SW 1271 (cell line): ENCODE measurements at places on chromosomes 4 and X.

- DNase-seq: no peak
These were observed 3.8 kb upstream of the CENPC start for GRCh38 chr4:67549123-67549522.

DNA sequence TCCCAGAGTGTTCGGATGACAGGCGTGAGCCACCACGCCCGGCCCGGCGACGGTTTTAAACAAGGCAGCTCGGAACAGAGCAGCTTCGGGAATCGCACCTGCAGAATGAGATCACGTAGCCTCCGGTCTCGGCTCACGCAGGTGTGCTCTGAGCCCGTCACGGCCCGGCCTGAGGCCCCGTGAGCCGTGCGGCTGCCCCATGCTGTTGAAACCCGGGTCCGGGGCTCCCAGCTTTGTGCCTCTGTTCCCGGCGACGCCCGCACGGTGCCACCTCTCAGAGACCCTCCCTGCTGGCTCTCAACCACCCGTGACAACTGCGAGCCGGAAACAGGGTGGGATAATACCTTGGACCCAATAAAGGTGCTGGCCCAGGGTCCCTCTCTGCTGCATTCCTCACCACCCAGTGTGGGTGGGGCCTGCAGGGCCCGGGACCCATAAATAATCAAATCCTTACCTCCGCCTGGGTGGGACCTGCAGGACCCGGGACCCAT lies 13.4 kb upstream of the PLCXD1 start:
- DNase-seq: no peak

GRCh38 chrX:14616836-14617235 lies 87.5 kb downstream of the GLRA2 start:
- DNase-seq: no peak

DNA sequence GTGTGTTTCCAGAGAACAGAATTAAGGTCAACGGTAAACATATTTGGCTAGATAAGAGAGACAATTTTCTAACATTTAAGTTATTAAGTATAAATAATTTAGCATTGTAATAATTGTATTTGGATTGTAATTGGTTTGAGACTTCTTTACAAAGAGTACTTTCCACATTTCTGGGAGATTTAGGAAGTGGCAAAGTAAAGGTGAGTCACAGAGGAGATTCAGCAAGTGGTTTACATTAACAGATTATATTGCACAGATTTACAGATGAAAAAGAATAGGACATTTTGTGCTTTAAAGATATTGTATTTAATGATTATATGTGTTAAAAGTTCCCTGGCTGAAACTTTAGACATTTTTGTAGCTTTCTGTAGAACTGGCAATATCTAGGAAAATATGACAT lies 584.4 kb upstream of the AADAT start:
- DNase-seq: no peak

DNA sequence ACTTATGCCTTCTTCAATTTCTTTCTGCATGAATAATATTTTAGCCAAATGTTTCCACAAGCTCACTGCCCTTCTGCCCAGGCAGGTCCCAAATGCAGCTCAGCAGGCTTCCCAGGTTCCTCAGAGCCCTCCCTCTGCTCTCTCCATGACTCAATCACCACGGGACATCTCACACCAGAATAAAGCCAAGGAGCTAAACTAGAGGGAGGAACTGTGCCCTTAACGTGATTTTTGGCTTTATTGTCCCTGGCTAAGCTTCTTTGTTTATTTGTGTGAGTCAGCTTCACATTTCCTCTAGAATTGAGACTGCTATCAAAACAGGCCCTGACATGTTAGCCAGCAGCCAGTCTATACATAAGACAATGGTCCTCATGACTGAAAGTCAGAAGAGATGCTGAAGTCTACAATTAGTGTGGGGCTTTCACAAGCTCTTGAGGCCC lies 186.4 kb upstream of the GALNT7 start:
- no peak for DNase-seq

GRCh38 chr4:89619206-89619962 lies 217.6 kb downstream of the SNCA start:
- no peak for DNase-seq

GRCh38 chr4:168978001-168978700 lies 31.9 kb downstream of the CBR4 start:
- DNase-seq: no peak

- no peak for DNase-seq
These were observed 96.3 kb upstream of the NOCT start for GRCh38 chr4:138919094-138919936.

DNA sequence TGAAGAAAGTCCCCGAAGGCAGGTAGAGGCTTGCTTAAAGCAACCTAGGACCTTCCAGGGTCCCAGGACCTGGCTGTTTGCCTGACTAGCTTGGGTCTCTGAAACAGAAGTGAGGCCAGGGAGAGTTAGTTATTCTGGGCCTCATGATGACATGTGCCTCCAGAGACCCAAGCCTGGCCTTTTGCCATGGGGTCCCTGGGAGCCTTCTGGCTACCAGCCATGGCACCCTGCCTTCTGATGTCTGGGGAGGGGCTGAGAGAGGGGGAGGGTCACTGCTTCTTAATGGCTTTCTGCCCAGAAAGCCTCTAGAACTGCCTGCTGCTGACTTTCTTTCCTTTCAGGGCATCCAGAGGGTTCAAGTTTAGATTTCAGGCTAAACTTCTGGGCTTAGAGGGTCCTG lies 1.0 kb upstream of the STARD8 start:
- no peak for DNase-seq

DNA sequence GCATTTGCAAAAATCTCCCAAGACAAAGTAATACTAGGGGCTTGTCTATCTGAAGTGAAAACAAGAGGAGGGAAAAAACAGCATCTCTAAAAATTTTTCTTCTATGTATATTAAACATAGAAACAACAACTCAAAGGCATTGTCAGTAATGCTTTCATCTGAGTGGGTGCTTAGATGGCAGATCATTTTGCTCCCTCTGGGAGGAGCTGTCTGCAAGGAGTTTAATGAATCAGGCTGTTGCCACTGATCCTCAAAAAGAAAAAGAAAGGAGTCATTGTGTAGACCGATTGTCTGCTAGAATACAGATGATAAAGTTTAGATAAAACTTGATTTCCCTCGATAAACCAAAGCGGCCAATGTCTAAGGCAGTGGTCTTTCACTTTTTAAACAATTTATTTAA lies 49.7 kb upstream of the KLHL8 start:
- no peak for DNase-seq

DNA sequence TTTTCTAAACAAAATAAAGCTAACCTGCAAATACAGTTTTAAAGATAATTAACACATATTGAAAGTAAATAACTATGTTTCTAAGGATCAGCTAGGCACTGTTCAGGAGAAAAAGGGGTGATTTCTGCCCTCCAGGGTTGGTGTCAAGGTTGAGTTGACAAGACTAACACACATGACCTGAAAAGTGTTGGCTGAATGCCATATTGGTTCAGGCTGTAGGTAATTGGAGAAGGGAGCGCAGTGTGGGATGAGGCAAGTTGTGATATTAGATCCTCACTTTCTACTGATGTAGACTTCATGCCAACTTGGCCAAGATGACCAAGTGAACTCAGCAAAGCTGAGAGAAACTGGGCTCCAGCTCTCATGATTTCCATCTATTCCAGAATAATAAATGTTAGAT lies 42.2 kb downstream of the PPM1K start:
- no peak for DNase-seq

DNA sequence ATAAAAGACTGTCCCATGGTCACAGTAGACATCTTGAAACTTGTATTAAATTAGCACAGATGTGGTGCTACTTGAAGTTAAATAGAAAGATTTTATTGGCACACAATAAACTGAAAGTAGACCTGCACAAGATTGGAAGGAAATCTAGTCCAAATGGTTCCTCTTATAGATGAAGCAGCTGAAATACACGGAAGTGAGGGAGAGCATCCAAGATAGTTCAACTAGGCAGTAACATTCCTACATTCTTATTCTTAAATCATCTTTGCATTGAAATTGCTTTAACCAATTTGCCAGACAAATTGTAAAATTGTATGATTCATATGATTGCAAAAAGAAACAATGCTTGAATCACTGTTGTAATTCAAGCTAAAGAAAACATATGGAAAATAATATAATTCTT lies 87.6 kb upstream of the VCX3B start:
- no peak for DNase-seq

- no peak for DNase-seq
These were observed 86.1 kb downstream of the ADRA2C start for GRCh38 chr4:3852309-3852708.

DNA sequence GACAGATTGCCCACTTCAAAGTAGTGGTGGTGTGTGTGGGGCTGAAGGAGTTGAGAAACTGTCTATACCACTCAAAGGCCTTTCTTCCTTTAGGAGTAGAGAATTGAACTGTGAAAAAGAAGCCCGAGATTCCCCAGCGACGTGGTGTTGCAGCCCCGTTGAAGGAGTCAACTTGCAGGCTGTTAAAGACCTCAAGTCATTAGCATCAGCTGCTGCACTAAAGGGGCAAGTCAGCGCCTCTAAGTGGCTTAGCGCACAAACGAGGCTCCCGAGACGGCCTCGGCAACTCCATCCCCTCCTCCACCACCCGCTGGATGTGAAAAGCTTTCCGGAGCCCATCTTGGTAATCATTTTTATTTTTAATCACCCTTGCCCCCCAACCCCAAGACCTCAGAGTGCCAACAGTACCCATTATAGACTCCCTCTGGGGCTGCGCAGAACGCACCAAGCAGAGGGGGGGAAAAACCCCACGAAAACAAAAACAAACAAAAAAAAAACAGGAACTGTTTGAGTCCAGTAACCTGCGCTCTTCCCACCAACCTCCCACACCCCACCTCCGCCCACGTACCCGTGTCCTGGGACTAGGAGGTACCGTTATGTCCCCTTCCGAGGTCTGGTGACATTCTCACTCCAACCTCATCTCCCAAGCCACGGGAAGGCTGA lies 913 bp upstream of the PRDM8 start:
- no peak for DNase-seq

GRCh38 chr4:115219315-115219860 lies 106.0 kb upstream of the NDST4 start:
- no peak for DNase-seq

GRCh38 chrX:39599339-39599738 lies 498.4 kb downstream of the BCOR start:
- no peak for DNase-seq

DNA sequence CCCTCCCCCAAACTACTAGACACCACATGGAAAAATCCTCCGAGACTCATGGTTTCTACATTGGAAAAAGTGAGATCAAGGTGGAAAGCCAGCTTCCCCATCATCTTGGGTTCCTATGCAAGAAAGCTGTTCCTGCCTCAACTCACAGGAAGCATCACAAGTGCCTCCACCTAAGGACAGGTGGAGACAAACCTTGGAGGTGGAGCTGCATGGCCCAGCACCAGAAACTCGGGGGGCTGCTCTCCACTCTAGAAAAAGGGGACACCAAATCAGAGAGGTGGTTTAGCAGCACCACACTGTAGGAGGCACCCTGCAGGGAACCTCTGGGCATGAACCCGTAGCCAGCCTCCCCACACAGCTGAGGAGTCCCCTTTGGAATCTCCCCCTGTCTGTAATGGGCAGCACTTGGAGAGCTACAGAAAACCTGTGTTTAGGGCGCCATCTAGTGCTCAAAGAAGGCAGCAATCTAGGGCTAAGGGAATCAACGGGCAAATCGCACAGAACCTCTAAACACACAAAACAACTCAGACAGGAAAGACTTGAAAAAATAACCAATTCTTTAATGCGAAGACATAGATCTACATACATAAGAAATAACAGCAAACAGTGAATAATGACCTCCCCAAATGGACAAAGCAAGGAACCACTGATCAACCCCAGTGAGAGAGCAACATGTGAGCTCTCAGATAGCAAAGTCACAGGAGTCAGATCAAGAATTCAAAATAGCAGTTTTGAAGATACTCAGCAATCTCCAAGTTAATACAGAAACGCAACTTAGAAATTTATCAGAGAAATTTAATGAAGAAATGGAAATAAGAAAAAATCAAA lies 37.0 kb upstream of the ZBTB33 start:
- DNase-seq: no peak

DNA sequence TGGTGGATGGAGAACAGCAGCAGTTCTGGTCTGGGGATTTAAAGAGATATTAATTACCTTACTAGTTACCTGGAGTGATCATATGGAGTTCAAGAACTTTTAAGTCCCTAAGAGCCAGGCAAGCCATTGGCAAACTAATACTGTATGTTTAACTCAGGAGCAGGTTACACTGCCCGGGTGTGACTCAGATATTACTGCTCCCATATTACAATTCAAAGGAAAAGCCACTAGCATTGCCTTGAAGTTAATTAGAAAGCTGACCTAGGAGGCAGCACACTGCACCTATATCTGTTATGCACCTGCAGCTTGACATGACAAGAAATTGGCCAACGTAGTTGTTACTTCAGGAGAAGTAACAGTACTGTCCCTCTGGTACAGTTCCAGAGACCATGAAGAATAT lies 47.2 kb downstream of the GRK4 start:
- DNase-seq: no peak

DNA sequence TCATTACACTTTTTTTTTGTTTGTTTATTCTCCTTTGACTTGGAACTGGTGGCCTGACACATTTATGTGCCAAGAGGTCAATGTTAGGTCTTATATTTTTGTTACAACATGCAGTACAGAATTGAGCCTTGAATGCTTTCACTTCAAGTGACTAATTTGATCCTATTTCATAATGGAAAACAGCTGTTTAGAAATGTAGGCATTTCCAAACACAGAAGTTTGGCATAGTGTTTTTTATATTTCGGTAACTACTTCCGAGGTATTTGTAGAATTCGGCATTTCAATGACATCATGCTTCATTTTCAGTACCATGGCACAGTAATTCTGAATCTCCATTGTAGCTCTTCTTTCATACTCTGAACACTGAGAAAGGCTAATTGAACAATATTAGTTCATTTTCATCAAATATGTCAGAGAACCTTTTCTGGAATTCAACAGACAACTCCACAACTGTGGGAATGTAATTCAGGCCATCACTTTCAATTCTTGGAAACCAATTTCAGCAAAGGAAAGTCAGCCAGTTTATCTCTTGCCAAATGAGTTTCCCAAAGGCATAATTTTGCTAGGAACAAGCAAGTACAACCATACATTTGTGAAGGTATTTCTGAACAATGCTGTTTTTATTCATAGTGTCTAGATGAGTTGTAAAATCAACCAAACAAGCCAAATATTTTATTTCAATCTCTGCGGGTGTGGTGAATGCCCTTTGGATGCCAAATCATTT lies 11.4 kb downstream of the FAM120C start:
- no peak for DNase-seq

DNA sequence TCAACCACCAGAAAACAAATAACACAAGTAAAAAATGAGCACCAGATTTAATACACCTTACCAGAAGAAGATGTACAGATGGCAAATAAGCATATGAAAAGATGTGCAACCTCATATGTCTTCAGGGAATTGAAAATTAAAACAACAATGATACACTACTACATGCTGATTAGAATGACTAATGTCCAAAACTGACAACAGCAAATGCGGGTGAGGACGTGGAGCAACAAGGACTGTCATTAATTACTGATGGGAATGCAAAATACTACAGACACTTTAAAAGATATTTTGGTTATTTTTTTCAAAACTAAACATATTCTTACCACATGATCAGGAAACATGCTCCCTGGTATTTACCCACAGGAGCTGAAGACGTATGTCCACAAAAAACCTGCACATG lies 140.3 kb downstream of the FRYL start:
- DNase-seq: no peak

- no peak for DNase-seq
These were observed 2.0 kb downstream of the ARHGAP36 start for GRCh38 chrX:131060147-131060546.

GRCh38 chrX:94058728-94059382 lies 384.8 kb downstream of the FAM133A start:
- DNase-seq: no peak

- no peak for DNase-seq
These were observed 41.1 kb downstream of the AFF2 start for GRCh38 chrX:148541584-148541940.

GRCh38 chr4:88765729-88766128 lies 68.1 kb upstream of the NAP1L5 start:
- peak; percentile 14 for DNase-seq
